ENCODE measurements at places on chromosomes 12 and 14.

DNA sequence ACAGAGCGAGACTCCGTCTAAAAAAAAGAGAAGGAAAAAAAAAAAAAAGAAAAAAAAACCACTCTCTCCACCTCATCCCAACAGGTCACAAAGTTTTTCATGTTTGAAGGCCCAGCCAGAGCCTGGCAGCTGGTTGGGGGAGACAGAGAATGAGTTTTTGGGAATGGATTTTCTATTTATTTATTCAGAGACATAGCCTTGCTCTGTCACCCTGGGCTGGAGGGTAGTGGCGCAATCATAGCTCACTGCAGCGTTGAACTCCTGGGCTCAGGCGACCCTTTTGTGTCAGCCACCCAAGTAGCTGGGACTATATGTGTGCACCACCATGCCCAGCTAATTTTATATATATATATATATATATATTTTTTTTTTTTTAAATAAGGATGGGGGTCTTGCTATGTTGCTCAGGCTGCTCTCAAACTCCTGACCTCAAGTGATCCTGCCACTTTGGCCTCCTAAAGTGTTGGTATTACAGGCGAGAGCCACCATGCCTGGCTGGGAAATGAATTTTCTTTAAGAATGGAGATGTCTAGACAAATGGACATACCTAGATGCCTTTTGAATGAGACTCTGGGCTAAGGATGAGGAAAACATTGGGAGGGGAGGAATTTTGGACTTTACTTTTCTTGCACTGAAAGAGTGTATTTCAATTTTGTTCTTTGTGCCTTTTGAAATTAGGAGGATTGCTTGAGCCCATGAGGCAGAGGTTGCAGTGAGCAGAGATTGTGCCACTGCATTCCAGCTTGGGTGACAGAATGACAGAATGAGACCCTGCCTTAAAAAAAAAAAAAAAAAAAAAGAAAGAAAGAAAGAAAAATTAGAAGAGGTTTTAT lies 16.9 kb upstream of the PPP1R1A start:
- DNase-seq = no peak

DNA sequence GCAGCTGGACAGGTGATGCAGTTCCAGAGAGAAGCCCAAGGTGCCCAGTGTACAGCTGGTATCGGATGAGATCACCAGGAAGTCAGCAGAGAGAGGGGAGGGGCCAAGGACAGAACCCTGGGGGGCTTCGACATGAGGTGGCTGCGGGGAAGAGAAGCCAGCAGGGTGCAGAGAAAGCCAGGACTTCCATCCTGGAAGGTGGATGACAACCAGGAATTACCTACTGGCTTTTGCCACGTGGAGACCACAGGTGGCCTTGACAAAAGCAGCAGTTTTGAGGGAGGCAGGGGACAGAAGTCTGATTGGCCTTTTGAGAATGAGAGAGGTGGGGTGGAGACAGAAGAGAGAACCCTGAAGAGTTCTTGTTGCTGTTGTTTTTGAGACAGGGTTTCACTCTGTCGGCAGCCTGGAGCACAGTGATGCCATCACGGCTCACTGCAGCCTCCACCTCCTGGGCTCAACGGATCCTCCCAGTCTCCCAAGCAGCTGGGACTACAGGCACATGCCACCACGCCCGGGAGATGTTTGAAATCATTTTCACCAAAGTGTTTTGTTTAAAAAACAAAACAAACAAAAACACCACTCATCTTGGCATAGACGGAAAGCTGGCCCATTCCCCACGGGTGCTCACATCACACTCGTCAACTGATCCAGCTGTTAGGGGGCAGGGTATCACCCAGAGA lies 35.2 kb downstream of the CDC42BPB start:
- DNase-seq = no peak

DNA sequence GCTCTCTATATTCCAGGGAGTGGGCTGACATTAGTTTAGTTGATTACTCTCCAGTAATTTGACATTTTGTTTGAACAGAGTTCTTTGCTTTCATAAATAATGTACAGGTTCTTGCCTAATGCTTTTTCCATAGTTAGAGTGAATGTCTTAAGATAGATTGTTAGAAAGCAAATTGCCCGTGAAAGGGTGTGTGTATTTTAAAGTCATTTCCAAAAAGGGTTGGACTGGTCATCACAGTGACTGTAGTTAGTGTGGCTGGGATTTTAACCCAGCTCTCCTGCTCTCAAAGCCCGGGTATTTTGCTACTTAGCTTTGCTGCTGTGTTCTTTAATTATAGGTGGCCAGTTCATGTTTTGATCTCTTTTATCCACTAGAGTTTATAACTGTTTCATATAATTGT lies 74.2 kb downstream of the DNAH10 start:
- DNase-seq = no peak

DNA sequence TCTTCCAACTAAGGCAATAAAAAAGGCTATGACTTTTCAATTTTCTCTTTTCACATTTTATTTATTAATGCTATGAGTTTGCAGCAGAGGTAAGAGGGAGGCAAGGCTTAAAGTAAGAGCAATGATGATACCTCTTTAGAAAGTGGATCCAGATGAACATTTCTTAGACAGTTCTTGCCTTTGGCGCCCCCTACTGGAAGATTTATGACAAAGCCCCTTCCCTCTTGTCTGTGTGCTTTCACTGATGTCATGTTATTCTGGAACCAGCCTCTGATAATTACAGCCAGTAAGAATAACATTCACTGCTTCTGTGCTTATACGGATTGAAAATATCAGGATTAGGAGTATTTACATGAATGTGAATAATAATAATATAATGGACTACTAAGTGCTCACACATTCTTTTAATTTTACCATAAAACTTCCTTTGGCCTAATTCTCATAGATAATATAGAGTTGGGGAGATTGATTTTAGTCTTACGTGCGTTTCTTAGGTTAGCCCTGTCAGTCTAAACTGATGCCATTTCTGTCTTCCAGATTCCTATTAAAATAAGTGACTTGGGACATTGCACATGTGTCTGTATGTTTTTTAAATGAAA lies 1929.9 kb upstream of the SEL1L start:
- DNase-seq = peak; percentile 42

- peak; percentile 27 for DNase-seq
Measured at GRCh38 chr12:24561882-24562770, 386.8 kb downstream of the BCAT1 start.

- no peak for DNase-seq
Measured at GRCh38 chr12:51797301-51797700, 51.2 kb downstream of the FIGNL2 start.

DNA sequence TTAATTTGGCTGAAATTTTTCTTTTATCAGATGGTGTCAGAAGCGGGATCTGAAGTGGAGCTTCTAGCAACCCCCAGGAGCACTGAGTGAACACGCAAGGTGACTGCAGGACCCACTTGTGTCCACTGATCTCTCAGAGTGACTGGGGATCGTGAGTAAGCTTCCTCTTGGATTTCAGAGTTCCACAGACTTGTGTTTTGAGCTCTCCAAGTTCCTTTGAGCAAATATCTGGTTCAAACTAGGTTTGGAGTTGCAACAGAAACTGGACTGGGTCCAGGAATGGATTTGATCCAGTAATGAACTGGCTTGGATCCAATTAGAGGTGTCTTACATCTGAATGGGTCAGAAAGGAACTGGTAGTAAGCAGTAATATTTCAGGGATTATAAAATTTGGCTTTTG lies 24.7 kb upstream of the B4GALNT1 start:
- DNase-seq = no peak

- no peak for DNase-seq
Measured at GRCh38 chr14:88955455-88955854, 131.0 kb downstream of the TTC8 start.

GRCh38 chr12:112198120-112198733 lies 72.9 kb downstream of the TRAFD1 start:
- peak; percentile 61 for DNase-seq

- no peak for DNase-seq
Measured at GRCh38 chr14:35412272-35413056, 7.9 kb upstream of the NFKBIA start.

DNA sequence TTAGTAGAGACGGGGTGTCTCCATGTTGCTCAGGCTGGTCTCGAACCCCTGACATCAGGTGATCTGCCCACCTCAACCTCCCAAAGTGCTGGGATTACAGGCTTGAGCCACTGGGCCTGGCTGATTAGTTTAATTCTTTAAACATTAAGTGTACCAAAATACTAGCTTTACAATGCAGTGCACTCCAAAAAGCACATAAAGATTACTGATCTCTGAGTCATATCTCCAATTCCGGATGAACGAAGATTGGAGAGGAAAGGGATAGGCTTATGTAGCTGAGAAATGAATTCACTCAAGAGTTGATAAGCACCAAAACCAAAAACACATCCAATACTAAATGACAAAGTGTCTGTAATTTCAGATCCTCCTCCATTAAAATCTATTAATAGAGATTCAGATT lies 15.1 kb downstream of the NAV3 start:
- DNase-seq = no peak

- DNase-seq = no peak
Measured at GRCh38 chr14:73105050-73105449, 31.3 kb upstream of the PSEN1 start.

- no peak for DNase-seq
Measured at GRCh38 chr14:61872452-61872851, 110.2 kb downstream of the SNAPC1 start.

DNA sequence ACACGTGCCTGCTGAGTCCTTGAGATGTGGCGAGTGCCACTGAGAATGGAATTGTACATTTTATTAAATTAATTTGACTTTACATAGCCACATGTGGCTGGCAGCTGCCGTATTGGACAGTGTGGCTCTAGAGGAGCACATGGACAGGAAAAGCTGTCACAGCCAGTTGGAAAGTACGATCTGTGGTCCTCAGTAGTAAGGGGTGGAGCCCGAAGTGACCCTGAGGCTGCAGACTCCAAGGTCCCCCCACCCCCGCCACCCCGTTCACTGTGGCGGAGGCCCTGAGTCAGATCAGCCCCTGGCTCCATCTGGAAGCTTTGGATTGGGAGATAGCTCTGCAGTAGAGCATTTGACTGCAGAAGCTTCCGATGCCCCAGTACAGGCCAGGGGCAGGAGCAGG lies 25.8 kb upstream of the BEGAIN start:
- DNase-seq = no peak

DNA sequence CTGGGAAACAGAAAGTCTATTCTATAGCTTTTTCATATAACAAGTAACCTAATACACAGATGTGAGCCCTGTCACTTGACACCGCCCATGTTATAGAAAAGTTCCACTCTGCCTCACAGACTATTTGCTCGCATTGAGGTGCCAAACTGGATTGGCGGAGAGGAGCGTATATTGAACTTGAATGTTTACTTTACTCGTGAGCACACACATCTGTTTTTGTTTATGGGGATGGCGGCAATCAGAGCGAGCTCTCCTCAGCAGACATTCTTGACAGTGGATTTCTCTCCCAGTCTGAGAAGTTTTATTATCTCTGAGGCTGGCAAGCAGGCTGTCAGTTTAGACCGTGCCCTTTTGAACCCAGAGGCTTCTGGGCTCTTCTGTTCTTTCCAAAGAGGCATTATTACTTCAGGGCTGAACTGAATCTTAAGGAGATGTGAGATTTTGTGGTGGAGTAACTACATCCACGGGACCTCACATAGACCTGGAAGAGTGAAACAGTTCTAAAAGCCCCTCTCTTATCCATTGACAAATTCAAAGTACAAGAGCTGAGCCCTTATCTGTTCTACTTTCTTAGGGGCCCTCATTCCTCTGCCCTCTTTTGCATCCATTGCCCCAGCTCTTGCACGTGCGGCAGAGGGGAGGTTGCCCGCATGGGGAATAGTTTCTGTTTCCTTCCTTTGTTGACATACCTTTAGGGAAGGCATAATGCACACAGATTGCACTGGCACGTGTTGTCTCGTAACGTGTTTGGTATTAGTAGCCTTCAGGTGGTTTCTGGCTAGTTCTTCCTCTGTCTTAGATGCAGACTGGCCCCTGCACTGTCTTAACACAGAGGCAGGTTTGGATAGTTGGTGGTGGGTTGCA lies 68.2 kb downstream of the DRAM1 start:
- DNase-seq = no peak

GRCh38 chr12:5176036-5176435 lies 132.4 kb downstream of the KCNA5 start:
- no peak for DNase-seq

DNA sequence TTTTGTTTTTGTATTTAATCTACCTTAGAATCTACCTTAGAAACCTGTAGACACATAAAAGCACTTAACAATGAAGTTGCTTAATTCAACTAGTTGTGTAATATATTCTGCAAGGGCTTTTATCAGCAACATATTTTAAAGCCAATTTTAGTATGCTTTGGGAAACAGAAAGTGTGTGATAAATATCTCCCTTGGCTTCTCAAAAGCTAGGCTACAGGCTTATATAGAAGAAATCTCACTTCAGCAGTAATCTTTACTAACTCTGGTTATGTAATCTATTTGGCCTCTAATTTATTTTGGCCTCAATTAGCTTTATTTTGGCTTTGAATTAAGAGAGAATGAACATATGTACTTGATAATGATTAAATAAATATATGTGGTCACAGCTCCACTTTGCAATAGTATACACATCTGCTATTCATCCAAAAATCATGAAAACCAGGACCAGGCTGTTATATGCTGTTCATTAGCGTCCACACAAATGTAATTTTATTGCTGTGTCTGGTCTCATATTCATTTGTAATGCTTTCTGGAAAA lies 37.2 kb downstream of the LRP6 start:
- no peak for DNase-seq

GRCh38 chr12:109597795-109598427 lies 24.3 kb downstream of the MVK start:
- peak; percentile 65 for DNase-seq

DNA sequence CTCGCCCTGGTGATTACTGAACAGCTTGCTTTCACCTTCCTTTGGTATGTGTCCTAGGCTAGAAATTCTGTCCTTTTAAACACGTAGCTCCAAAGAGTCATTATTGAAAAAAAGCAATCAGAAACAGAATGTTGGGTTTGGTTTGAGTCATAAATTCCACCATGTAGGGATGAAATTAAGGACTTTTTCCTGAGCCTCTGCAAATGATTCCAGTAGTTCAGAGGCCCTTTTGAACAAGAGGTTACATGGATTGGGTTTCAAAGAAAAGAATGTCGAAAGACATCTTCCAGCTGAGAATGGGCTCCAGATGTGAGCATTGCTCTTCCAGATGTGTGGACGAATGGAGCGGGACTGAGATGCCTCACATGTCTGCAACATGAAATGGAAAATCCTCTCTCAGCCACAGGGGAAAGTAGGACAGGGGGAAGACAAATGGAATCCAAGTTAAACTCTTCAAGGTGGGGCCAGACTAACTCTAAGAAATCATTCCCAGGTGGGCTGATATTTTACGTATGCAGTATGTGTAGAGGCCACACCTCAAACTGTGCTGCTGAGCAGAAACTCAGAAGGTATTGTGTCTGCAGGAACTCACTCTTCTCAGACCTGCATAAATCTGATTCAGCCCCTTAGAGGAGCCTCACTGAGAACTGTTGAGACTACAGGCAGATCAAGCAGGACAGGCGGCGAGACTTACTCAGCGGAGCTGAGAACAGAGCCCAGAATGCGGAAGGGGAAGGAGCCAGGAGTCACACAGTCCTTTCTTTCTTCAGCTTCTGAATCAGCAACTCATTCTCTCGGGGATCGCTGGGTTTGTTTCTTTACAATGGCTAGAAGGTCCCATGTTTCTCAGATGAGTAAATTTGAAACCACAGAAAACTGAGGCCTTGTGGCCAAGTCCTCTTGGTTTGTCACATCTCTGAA lies 23.3 kb upstream of the EMP1 start:
- DNase-seq = peak; percentile 91
